Renal cortex interstitium (tissue), 15 donors: ENCODE measurements at places on chromosomes 4 and X.

DNA sequence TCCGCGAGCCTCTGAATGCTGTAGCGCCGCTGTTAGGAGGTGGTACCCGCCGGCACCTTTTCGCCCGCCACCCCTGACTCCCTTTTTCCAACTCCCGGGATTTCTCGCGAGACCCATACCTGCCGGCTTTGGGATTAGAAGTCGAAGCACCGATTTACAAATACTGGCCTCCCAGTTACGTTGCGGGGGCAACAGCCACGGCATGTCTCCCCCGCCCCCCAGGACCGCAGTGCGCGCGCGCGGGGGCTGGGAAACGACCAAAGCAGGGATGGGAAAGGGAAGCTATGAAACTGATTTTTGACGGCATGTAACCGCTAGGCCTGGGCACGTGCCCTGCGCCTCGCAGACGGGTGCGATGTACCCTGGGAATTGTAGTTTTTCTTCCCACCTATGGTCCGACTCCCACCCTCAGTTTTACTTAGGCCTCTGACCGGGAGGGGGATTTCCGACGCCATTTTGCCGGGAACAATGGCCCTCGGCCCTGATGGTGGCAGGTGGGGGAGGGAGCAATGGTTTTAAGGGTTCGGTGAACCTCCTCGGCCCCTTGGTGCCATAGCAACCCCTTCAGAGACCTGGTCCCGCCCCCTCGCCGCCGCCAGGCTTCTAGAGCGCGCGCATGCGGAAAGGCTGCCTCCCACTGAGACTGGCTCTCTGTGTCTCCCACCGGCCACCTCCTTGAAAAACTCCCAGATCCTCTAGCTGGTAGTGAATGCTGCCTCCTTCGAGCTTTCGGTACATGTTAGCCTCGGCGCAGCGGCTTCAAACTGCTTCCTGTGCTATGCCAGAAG lies 772 bp upstream of the WNK3 start:
- DNase-seq, result peak; percentile 79

DNA sequence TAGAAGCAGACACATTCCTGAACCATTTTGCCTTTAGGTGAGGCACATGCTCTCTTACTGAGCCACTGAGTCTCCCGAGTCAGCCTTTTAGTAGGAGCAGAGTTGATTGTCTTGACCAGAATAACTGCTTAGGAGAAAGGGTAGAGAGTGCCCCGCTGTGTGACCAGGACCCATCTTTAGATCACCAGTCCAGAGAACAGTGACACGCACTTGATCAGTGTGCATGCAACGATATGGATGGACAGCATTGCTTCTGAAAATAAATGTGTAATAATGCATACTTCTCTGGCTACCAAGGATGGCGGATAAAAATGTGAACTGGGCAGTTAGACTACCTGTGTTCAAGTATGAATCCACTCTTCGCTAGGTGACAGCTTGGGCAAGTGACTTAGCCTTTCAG lies 897.7 kb downstream of the TRIML1 start:
- no peak for DNase-seq

- DNase-seq, result no peak
Observed at GRCh38 chr4:89482926-89483595, 175.5 kb upstream of the GPRIN3 start.

GRCh38 chrX:79176028-79176427 lies 31.5 kb downstream of the GPR174 start:
- no peak for DNase-seq

GRCh38 chr4:176789955-176790354 lies 2.8 kb downstream of the VEGFC start:
- DNase-seq, result no peak

DNA sequence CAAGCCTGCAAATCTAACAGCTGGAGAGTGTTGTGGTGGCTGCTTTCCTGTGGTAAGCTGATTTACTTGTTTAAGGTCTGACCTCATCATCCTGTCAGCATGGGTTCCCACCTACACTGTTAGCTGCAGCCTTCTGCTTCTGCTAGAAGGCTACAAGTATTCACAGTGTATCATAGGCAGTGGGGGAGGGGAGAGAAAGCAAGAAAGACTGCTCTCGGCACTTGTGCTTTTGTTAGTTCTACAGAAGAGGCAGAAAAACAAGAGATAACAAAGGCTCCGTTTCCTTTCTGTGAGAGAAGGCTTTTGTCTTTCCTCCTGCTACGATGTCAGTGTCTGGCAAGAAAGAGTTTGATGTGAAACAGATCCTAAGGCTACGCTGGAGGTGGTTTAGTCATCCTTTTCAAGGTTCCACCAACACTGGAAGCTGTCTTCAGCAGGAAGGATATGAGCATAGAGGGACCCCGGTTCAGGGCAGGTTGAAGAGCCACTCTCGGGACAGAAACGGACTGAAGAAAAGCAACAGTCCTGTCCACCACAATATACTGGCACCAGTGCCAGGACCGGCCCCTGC lies at the start of gene KLHL4:
Gene KLHL4 (plus strand): TSS at position 232 of the 571 bp plus-strand sequence. CDS start 92 bp downstream, at position 324.
- peak; percentile 57 for DNase-seq
